Fibroblast of mammary gland (primary cell): ENCODE measurements at places on chromosomes 1 and 21.

DNA sequence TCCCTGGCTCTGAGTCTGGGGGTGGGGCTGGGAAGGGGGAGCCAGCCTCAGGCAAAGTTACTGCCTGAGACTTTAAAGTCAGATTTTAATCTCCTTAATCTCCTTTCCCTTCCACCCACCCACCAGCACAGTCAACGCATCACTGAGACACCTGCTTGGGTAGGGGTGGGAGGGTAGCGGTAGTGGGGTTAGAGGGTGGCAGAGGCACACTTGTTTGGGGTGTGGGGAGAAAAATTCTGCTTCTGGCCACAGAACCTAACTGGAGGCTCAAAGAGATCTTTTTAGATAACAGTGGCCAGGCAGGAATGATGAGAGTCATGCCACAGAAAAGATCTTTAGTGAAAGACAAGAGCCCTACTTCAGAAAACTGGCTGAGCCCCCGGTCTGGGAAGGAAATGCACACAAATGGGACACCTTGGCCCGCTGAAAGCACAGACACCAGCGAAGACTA, 44.1 kb downstream of the CD247 start:
- DNase-seq = no peak

DNA sequence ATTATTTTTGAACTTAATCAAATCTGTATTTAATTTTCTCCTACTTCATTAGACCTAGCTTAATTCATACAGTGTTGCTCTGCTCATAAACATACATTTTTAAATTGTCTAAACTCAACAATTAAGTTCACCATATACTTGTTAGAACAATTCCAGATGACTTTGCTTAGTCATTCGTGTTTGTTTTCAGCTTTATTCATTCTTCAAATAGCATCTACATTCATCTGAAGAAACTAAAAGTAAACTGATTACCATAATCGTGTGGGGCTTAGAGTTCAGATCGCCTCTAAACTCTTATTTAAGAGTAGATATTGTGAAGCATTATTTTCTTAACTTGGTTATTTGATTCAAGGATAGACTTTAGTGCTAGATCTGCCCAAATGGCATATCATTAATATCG, 34.4 kb downstream of the KLHL20 start:
- DNase-seq = no peak

DNA sequence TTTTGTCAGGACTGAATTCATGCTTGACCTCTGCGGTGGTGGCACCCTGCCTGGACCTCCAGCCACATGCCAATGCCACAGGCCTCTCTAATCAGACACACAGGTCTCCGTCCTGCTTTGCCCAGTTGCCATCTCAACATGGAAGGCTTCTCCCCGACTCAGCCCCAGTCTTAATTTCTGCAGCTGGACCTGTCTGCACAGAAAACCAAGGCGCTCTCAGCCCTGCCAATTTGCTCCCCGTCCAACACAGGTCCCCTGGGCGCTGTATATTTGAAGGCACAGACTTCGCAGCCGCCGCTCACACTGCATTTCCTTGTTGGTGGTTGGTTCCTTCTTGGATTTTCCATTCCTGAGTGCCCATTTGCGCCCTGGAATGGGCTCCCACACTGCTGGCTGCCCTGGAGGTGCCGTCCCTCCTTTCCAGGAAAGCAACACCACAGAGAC, 28.0 kb upstream of the PLEKHG5 start:
- DNase-seq = no peak

GRCh38 chr1:68917456-68917855, 420.6 kb upstream of the DEPDC1 start:
- peak; percentile 17 for DNase-seq

DNA sequence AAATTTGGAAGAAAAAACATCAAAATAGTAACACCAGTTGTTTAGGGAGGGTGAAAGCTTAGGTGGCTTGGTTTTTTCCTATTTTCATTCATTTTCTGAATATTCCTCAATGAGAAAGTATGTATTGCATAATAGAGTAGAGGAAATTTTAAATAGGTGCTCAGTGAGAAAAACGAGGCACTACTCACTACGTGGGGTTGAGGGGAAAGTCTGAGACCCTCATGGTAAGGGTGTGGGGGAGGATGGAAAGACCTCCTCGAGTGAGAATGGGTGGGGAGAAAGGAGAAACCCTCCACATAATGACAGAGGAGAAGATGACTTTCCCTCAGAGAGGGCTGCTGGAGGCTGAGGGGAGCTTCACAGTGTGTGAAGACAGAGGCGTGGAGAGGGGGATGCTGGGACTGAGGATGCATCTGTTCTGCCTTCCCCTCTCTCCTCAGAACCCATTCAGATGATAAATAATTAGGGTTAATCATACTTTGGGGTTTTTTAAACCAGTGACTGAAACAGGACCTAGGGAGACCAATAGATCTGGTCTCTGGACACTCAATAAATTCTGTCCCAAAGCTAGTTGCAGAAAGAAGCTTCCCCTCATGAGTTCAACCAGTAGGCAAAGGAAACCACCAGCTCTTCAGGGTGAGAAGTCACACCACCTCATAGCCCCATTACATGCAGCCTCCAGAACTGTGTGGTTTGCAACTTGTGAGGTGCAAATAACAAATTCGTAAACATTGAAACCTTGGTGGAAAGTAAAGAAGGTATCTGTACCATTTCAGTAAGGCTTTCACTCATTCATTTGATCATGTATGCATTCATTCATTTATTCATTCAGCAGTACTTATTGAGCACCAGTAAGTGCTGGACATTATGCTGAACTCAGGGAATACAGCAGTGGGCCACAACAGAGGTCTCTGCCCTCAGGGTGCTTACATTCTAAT, 17.1 kb downstream of the SLAMF7 start:
- DNase-seq = no peak

- DNase-seq = no peak
These were observed 10.8 kb upstream of the CDCP2 start for GRCh38 chr1:54163573-54163972.

- no peak for DNase-seq
These were observed 123.8 kb downstream of the OSBPL9 start for GRCh38 chr1:51740652-51741051.
